ENCODE measurements at places on chromosomes 16 and 17.
A peak's percentile ranks its signal among the peaks of the same experiment; 100 is the strongest.

GRCh38 chr17:35936063-35936462 is 5.5 kb upstream of the RDM1 start:
- DNase-seq: no peak

GRCh38 chr17:7394452-7395191 is at the start of gene PLSCR3:
TSS of gene PLSCR3 (minus strand) at chr17:7394525. CDS start at chr17:7394110, 415 bp downstream.
- peak; percentile 84 for DNase-seq

GRCh38 chr17:49646391-49647255 is 31.3 kb downstream of the SPOP start:
- no peak for DNase-seq

- no peak for DNase-seq
These were observed 5.7 kb downstream of the BECN1 start for GRCh38 chr17:42818379-42818778.

GRCh38 chr17:7137171-7137943 is 22.7 kb upstream of the ASGR2 start:
- DNase-seq: no peak

- no peak for DNase-seq
These were observed 102.9 kb downstream of the HIC1 start for GRCh38 chr17:2157675-2158395.

- DNase-seq: no peak
These were observed 23.0 kb upstream of the CDR2 start for GRCh38 chr16:22397464-22397863.

GRCh38 chr16:11106726-11107125 is 149.3 kb downstream of the SOCS1 start:
- no peak for DNase-seq

DNA sequence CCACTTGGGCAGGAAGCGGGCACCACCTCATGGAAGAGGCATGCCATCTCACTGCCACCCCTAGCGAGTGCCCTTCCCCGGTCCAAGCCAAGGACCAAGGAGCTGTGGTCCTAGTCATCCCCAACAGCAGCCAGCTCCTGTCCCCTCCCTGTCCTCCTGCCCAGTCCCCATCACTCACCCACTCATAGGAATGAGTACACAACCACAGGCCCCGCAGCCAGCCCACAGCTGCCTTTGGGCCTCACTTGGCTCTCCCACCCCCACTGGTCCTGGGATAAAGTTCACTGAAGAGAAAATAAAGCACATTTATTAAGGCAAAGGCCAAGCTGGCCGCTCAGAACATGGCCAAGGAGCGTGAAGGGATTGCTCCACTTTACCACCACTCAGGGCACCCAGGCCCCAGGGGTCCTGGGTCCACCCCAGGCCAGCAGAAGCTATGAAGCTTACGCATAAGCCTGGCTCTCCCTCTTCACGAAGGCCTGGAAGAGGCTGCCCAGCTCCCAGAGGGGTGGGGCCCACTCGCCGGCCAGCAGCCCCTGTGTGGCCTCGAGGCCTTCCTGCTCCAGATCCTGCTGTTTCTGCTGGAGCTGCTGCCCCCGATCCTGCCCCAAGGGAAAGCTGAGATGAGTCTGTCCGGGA is 3.6 kb downstream of the SCRN2 start:
- DNase-seq: no peak

GRCh38 chr16:14378689-14379467 is 251.2 kb downstream of the PARN start:
- DNase-seq: no peak

- no peak for DNase-seq
These were observed 93.0 kb downstream of the GOSR1 start for GRCh38 chr17:30570191-30570590.

DNA sequence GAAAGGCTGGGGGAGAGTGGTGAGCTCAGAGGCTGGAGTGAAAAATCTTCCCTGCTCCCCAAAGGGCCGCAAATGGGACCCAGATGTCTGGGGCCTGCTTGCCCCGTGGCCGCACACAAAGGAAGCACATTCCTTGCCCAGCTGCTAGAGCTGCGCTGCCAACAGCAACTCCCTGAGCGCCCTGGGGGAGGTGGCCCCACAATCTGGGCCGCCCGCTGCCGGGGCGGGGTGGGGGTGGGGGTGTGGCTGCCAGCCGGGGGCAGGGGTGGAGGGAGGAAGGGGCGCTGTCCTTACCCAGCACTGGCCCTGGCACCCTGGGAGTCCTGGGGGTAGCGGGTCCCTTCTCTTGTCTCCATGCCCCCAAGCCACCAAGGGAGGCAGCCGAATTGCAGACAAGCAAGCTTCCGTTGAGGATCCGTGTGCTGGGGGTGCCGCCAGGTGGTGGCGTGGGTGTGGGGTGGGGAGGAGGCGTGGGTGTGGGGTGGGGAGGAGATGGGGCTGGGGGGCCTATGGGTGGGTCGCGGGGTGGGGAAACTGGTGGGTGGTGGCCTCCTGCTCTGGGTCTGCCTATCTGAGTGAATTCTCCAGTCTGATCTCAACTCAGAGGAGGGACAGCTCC is 48.4 kb upstream of the PABPN1L start:
- no peak for DNase-seq

DNA sequence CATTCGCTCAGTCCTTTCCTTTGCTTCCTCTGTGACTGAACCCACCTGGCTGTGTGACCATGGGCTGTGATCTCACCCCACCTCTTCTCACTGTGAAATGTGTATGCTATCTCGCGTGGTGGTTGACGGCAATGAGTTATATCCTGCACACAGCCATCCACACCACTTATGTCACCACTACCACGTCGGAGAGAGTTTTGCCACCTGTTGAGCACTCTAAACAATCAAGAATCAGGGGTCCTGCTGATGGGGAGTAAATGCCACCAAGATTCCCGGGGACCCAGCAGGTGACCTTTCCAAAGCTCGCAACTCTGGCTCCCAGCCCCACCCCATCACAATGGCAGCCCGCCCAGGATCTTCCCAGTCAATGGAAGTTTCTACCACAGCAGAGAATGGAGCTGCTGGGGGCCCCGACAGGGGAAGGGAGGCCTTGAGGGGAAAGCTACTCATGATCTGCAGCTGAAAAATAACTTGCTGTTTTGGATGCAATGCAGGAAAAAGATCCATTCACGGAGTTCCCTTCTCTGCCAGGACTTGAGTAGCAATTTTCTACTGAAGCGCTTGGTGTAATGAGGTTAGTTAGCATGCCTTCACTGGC is 26.2 kb upstream of the RCVRN start:
- DNase-seq: no peak

GRCh38 chr17:49012769-49013255 is 15.6 kb downstream of the IGF2BP1 start:
- DNase-seq: no peak

DNA sequence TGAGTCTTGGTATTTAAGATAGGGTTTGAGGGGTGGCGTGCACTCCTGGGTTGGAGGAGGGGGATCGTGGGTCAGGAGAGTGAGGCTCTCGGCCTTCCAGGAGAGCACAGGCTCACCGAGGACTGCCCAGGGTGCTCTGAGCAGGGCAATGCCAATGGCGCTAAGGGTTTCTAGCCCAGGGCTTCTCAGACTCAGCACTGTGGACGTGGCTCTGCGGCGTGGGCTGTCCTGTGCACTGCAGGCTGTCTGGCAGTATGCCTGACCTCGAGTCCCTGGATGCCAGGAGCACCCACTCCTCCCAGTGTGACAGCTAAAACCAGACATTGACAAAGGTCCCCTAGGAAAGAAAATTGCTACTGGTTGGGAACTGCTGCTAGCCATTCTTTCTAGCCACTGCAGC is 37.2 kb upstream of the ENDOV start:
- DNase-seq: no peak

- peak; percentile 53 for DNase-seq
These were observed 6.0 kb downstream of the HSDL1 start for GRCh38 chr16:84138824-84139627.

DNA sequence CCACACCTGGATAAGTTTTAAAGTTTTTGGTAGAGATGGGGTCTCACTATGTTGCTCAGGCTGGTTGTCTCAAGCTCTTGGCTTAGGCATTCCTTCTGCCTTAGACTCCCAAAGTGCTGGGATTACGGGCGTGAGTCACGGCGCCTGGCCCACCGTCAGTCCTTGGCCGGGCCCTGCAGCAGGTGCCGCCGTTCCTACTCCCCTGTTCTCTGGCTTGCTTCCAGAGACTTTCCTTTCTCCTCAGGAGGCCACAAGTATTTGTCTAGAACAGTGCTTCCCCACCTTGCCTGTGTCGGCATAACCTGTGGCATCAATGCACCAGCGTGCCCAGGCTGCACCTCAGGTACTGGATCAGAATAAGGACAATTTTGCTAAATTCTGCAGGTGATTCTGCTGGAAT is 3.0 kb upstream of the MGAT5B start:
- DNase-seq: no peak

GRCh38 chr17:81200695-81201580 is 21.8 kb downstream of the CEP131 start:
- DNase-seq: peak; percentile 24

- DNase-seq: peak; percentile 61
These were observed at the start of gene VWA3A for GRCh38 chr16:22092143-22092933. TSS of gene VWA3A (plus strand) at chr16:22092541. CDS start at chr16:22092638, 97 bp downstream.

DNA sequence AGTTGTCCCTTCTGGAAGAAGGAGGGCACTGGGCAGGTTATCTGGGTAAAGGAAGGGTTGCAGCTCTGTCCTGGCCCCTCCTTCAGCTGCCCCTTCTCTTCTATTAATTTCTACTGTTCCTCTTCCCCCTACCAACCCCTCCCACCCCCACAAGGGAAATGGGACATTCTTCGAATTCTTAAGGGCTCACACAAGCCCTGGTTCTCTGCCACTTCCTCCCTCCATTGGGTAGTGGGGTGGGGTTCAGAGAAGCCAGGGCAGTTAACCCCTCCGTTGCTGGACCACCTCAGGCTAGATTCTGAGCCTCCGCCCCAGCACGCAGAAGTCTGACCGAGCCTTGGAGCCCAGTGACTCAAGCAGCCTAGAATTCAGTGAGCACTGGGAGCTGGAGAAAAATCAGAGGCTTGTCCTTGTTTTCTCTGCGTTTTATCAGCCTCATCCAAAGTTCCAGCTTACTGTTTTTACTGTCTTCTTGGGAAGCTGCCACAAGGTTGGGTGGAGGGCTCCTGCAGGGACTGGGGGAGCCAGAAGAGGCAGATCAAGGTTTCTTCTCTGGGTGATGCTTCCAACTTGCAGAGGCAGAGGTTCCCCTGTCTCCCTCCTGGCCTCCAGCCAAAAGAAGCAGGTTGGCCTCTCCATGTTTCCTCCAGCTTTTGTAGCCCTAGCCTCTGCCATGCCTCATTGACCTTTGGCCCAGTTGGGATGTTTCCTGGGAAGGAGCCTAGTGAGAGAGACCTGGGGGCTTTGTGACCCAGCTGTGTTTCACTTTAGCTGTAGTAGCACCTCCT is 10.2 kb downstream of the LASP1 start:
- peak; percentile 78 for DNase-seq

GRCh38 chr17:50832267-50832863 is 3.0 kb upstream of the WFIKKN2 start:
- no peak for DNase-seq

DNA sequence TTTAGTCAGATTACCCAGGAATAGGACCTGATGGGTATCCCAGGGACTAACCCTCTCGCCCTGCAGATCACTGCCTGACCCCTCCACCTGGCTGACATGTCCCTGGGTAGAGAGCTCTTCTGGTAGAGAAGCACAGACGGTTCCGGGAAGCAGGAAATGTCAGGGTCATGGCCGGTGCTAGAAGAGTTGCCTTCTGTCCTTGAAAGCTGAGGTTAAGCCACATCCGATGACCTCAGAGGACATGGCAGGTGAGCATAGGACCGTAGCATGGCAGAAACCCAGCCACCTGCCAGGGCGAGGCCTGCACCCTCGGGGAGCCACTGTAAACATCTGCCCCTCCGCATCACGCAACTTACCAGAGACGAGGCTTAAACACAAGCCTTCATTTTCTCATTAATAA is 483.7 kb downstream of the SOX9 start:
- DNase-seq: no peak

- DNase-seq: no peak
These were observed 12.4 kb downstream of the ACE start for GRCh38 chr17:63489291-63489690.

DNA sequence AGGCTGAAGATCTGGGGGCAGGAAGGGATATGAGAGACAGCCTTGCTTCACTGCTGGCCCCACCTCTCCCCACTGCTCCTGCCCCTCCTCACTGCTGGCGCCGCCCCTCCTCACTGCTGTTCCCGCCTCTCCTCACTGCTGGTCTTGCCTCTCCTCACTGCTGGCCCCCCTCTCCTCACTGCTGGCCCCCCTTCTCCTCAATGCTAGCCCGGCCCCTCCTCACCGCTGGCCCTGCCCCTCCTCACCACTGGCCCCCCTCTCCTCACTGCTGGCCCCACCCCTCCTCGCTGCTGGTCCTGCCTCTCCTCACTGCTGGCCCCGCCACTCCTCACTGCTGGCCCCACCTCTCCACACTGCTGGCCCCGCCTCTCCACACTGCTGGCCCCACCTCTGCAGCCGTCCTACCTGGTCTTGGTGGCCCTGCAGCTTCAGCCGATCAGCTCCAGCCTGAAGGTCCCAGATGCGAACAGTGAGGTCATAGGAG is 9.5 kb upstream of the PAM16 start:
- DNase-seq: no peak

GRCh38 chr16:79041206-79041605 is 559.3 kb downstream of the MAF start:
- no peak for DNase-seq

- DNase-seq: no peak
These were observed 24.9 kb downstream of the COPZ2 start for GRCh38 chr17:48012654-48013053.

GRCh38 chr17:11986942-11987329 is 10.3 kb downstream of the ZNF18 start:
- DNase-seq: peak; percentile 33

DNA sequence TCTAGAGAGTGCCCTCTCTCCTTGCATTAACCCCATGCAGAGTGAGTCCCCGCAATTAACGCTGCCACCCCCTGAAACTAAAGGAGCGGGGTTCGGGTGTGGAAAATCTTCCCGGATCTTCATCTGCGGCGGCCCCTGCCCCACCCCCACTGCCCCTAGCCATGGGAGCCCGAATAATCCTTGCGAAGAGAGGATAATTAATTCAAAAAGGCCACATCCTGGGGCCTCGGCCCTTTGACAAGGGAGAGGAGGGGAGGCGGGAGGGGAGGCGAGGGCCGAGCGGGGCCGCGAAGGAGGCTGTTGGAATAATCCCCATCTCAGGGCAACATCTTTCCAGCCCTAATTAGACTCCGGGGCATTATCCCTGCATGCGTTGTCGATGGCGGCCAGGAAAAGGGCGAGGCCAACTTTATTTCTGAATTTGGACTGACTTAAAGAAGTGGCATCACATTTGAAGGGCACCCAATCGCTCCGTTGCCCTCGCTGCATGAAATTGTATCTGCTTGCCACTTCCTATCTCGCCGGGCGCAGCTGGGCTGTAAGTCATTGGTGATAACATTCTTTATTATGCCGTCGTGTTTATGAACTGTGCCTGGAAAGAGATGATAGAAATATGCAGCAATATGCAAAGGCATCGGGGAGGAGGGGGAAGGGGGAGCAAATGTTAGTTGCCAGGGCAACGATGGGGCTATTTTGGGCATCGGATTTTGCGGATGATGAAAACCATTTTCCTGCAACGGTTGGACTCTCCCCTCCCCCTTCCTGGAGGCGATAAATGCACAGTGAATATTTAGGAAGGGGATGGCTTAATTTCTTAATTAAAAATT is 387.1 kb upstream of the TNRC6C start:
- DNase-seq: no peak

- no peak for DNase-seq
These were observed 1.7 kb upstream of the RRAD start for GRCh38 chr16:66926961-66927436.

- no peak for DNase-seq
These were observed 4.1 kb downstream of the GRIN2A start for GRCh38 chr16:10178080-10178479.

- no peak for DNase-seq
These were observed 40.4 kb upstream of the HELZ start for GRCh38 chr17:67285360-67285759.

- no peak for DNase-seq
These were observed 15.9 kb upstream of the ZNF629 start for GRCh38 chr16:30802936-30803335.

- DNase-seq: no peak
These were observed 628.1 kb downstream of the WWOX start for GRCh38 chr16:78727536-78727935.
